Hindlimb muscle (tissue), 1 donor: ENCODE measurements at places on chromosomes 5 and 9.

- DNase-seq, result no peak
These were observed 1144.0 kb downstream of the TAF11L14 start for GRCh38 chr5:18778225-18778624.

DNA sequence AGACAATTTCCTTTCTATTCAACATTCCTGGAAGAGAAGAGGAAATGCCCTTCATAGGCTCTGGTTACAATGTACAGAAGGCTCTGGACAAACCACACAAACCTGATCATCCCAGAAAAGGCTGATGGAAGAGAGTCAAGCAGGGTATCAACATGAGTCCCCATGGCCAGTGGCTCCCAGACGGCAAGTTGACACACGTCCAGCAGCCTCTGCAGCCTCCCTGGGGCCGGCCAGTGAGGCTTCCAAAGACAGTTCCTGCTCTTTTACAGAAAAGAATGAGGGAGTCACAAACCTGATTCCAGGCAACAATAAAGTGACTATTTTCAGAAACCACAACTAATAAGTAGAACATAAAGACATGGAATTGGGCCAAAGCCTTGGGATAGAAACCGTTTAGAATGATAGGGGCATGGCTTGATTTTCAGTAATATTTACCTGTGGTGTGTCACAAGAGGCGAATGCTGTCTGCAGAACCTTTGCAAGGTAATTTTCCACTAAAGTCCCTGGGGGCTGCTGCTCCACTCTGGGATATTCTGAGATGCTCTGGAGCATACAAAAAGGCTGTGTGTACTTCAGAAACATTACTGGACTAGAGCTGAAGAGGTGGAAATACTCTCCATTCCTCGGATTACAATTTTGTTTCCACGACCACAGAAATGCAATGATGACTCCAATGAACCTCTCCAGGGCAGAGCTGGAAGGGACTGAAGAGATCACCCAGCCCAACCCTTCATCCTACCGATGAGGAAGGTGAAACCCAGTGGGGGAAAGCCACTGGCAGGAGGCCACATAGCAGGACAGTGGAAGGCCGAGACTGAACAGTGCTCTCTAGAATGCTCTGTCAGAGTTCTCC is 10.4 kb downstream of the MED27 start:
- no peak for DNase-seq

GRCh38 chr9:131754846-131755245 is 15.0 kb upstream of the RAPGEF1 start:
- DNase-seq, result no peak

DNA sequence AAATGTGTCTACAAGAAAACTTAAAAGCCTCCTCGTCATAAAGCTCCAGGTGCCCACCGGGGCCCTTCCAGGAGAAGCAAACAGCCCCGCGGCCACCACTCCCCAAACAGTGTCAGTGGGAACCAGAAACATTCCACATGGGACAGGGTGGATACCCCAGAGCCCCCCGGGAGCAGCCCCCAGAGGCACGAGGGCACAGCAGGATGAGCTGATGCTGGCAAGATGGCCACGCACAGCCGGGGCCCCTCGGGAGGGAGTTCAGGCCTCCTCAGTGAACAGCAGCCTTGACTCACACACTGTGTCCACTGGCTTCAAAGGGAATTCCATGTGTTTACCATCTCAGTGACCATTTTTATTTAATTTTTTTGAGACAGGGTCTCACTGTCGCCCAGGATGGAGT is 10.5 kb downstream of the EXD3 start:
- DNase-seq, result no peak

GRCh38 chr5:88940713-88941112 is 57.7 kb upstream of the MEF2C start:
- no peak for DNase-seq
